Activated CD4-positive, alpha-beta T cell treated with anti-CD3 and anti-CD28 coated beads, Interleukin-2, amount 50 U/mL, for 24 hours (primary cell): ENCODE measurements at places on chromosomes 11 and 22.

DNA sequence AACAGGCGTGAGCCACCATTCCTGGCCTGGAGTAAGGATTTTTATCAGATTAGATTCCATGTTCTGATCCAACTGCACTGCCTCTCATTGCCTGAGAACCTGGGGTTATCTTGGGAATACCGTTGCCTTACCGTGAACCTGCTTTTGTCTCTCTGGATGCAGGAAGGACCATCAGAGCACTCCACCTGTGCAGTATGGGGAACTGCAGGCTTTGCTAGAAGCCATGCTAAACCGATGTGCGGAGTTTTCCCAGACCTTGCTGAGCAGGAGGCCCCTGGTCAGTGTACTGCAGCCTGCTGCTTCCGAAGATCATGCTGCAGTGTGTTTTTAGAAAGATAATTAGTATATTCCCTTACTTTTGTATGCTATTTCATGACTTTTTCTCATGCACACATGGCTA lies 43.6 kb downstream of the MEI1 start:
- DNase-seq, result no peak

DNA sequence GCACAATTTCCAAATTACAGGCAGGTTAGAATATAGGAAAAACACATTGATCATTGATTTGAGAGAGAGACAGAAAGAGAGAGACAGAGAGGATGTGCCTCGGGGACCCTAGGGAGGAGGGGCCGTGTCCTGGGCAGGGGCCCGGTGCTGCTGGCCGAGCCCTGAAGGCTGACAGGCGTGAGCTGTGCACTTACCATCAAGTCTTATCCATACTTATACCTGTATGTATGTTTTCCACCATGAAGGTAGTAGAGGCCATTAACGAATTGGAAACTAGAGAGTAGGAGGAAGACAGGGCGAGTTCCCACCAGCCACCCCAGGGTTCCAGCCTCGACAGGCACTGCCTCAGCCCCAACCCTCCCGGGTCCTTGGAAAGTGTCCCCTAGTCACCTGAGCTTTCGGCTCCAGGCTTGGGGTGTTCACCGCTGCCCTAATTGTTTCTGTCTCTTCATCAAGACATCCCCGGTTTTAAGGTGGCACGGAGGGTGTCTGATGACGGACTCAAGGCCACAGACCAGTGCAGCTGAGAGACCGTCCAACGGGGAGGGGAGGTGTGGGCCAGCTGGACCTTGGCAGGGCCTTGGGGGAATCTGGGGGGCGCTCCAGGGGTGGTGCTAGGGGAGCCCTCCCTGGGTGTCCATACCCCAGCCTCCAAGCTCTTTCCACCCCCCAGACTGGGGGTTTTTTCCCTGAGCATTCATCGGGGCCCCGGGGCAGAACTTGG lies 431.3 kb downstream of the TBC1D22A start:
- no peak for DNase-seq

DNA sequence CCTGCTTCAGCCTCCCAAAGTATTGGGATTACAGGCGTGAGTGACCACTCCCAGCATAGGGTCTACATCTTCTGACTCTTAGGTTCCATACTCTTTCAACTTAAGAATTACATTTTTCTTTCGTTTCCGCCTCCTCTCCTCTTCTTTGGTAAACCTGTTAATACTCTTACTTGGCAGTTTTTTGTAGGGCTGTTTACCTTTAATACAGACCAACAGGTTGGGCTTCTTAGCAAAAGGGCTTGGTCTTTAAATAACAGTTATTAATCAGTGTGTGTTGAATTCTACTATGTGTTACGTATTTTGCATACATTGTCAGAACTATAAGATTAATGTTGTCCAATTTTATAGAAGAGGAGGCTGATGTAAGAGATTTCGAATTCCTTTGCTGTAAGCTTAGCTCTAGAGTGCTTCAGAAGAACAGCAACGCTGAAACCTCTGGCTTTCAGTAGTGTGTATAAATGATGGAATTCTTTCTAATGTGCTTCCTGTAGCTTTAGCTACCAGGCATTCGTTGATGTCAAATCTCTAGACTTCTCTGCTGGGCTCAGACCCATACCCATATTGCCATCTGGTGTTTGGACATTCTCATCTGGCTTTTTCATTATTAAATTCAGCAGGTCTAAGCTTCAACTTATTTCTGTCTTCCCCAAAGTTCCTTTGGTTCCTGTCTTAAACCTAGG lies 3.1 kb downstream of the FDX1 start:
- DNase-seq, result no peak

DNA sequence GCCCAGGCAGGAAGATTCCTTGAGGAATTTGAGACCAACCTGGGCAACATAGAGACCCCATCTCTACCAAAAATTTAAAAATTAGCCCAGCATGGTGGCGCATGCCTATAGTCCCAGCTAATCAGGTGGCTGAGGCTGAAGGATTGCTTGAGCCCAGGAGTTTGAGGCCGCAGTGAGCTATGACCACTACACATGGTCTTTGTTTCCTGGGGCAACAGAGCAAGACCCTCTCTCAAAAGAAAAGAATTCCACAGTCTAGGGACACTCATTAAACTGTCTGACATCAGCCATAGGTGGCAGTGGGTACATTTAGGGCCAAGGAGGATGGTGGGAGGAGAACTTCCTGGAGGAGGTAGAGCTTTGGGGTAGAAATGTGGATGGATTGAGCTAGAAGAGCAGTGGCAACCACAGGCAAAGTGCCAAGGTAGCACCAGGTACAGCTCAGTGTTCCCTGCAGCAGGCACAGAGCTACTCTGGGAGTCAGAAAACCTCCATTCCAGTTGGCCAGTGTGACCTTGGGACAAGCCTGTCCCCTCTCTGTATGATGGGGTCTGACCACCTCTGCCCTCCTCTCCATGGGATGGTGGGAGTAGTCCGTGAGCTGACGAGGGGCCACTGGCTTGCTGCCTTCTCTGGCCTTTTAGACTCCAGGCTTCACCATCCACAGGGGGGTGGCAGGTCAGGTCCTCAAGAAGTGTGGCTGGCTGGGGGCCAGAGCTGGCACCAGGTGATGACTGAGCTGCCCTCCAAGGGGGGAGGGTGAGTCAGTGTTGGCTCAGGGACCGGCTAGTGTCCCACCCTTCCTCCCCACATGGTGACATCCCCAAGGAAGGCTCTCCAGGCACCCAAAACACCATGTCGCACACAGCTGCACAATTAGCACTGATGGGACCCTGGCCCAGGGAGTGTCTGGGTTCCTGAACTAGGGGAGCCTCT lies 3.7 kb upstream of the CLCF1 start:
- DNase-seq, result no peak

GRCh38 chr11:15534266-15534665 lies 419.5 kb downstream of the INSC start:
- DNase-seq, result no peak

GRCh38 chr11:126438272-126438671 lies 82.8 kb downstream of the ST3GAL4 start:
- DNase-seq, result no peak

GRCh38 chr11:12273618-12273995 lies 103.8 kb upstream of the PARVA start:
- DNase-seq, result no peak

DNA sequence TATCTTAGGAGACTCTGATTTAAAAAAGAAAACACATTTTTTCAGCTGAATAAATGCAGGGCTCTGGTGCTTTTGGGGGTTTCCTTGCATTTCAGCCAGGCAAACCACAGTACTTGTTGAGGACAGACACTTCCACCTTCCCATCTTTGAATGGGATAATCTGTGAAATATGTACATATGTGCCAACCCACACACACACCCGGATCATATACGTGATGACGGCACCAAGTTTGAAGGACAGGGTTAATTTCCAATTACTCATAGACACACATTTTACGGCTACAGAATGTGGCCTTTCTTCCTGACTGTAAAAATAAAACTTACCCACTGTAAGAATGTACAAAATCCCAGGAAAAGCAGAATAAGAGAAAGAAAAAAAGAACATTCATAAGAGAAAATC lies 104.4 kb downstream of the MPPED2 start:
- no peak for DNase-seq

DNA sequence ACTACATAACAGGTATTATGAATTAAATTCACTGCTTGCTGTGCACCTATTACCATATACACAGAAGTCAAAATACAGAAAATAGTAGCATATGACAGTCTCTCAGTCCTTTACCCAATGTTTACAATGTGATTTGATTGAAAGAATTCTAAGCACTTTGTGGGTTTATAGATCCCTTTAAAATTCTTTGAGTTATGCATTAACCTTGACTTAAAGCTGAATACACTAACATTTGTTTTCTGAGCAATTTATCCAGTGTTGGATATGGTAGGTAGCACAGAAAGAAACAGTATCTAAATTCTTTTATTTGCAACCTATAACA lies 230.8 kb upstream of the DDI1 start:
- no peak for DNase-seq

GRCh38 chr11:102920118-102920684 lies 35.3 kb downstream of the MMP13 start:
- no peak for DNase-seq

- DNase-seq, result no peak
Measured at GRCh38 chr11:88117281-88117858, 57.9 kb downstream of the RAB38 start.

- no peak for DNase-seq
Measured at GRCh38 chr11:2807025-2807681, 78.4 kb downstream of the CDKN1C start.

- no peak for DNase-seq
Measured at GRCh38 chr11:118175993-118176777, at the start of gene SCN2B. TSS of gene SCN2B (minus strand) at chr11:118176639. CDS start at chr11:118176431, 208 bp downstream.

DNA sequence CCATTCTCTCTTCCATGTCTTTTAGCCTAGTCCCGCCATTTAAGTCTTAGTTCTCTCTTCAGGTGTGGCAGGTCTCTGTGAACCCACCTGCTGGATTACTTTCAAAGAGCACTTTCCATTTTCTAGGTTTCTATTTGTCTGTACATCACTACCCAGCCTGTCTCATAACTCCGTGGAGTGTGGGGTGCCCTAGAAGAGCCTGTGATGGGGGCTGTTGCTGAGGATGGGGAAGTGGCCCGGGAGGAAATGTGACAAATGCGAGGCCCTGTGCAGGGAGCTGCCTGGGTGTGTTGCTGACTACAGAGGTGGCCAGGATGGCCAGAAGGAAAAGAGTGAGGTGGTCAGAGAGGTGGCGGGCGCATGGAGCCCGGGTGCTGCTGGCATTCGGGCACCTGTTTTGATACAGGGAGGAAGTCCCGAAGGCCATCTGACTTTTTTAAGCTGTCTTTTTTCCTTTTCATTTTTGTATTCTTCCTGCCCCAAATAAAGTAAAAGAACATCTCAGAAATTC lies 10.7 kb downstream of the DGCR8 start:
- no peak for DNase-seq
